Metanephros (tissue), 2 donors: ENCODE measurements at places on chromosomes 3 and 15. TPM values are rescaled to one million over a fixed set of nuclear protein-coding genes. Genes with fewer than 3 reads are reported as not detected.

ATP10A gene
- 5.1 TPM for total RNA-seq

TTLL13 gene
- 1.3 TPM for total RNA-seq

MED12L gene
- total RNA-seq: 5.9 TPM

ADAMTS17 gene
- 5.1 TPM for total RNA-seq

NTRK3 gene
- 27.2 TPM for total RNA-seq

BCHE gene
- 10.3 TPM for total RNA-seq

ITPKA gene
- total RNA-seq: 0.47 TPM

NR1I2 gene
- total RNA-seq: 0.47 TPM

FBXO40 gene
- 1.5 TPM for total RNA-seq

CD96 gene
- total RNA-seq: 2.6 TPM

CHRFAM7A gene
- 5.0 TPM for total RNA-seq

NOX5 gene
- total RNA-seq: 0.23 TPM

GPR160 gene
- 25.9 TPM for total RNA-seq

PP2D1 gene
- not detected for total RNA-seq

MASP1 gene
- total RNA-seq: 8.5 TPM

CGNL1 gene
- total RNA-seq: 40.1 TPM

GOLGA8R gene
- 8.2 TPM for total RNA-seq

WDR49 gene
- 3.7 TPM for total RNA-seq

IGDCC3 gene
- total RNA-seq: 4.1 TPM

AGBL1 gene
- 9.9 TPM for total RNA-seq

CD200R1 gene
- total RNA-seq: 3.0 TPM

PXYLP1 gene
- total RNA-seq: 24.4 TPM
